ENCODE measurements at places on chromosomes 12 and 14.

- peak; percentile 69 for ATAC-seq
These were observed 39.9 kb downstream of the PPP4R3A start for GRCh38 chr14:91470216-91470615.

DNA sequence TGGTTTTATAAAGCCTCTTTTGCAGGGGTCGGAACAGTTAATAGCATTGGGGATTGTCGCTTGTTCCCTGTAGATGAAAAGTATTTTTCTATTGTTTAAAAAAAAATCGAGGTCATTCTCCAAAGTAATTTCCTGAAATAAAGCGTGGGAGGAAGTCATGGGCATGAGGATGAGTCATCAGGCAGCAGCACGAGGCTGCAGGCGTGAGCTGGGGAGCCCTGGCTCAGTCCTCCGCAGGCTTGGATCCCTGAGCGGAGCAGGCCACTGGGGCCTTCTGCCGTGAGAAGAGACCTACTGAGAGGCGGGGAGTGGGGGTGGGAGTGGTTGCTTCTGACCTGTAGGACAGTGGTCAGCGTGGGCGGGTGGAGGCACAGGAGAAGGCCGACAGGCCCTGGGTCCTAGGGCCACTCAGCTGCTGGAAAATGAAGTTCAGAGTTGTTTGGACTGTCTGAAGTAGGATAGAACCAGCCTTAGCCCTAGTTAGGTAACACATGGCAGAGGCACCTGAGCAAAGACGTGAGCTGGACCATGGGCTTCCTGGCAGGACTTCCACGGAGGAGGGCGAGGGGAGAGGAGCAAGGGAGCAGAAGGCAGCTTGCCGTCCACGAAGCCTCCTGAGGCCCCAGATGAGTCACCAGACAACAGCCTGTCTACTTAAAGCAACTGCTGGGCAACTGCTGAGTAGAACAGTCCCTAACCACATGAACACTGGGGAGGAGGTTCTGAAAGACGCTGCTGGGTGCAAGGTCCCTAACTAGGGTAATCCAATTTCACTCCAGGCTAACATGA is 21.1 kb upstream of the LGALS3 start:
- ATAC-seq = peak; percentile 95

GRCh38 chr12:124849382-124849781 is 14.3 kb downstream of the SCARB1 start:
- ATAC-seq = no peak

- no peak for ATAC-seq
These were observed 6.4 kb downstream of the GUCY2C start for GRCh38 chr12:14689996-14690395.

DNA sequence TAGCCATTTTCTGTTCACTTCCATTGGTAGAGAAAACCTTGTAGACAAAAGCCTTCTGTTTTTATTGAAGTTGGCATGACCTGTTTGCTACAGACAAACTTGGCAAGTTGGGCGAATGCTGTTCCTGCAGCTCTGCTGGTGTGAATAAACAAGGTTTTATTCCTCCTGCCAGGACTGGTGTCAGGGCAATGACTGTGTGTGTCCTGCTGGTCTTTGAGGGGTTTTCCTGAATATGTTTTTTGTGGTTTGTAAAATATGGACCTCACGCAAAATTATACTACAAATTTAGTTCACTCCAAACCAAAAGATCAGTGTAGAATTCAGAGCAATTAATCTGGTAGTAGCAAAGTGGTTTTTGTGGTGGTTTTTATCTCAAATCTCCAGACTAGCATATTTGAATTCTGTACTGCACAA is 140.8 kb downstream of the ERC1 start:
- ATAC-seq = no peak

DNA sequence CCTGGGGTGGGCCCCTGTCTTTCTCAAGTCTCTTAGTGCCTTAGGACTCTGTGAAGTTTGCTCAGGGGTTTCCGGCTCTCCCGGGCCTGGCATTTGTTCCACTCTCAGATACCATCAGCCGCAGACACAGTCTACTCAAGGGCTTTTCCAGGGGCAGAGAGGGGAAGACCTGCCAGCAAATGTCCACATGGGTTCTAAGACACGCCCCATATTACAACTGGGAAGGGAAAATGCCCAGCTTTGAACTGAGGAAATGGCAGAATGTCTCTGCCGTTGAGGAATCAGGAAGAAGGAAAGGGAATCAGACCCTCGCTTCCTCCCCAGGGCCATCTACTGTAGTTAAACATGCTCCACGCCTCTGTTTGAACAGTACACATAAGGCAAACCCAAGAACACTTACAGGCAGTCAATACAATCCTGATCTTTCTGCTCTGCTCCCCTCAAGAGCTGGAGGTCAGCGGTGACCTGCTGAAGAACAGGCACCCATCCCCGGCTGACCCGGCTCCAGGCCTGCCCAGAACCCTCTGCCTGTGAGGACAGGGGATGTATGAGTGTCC is 7.9 kb downstream of the CCDC85C start:
- no peak for ATAC-seq

DNA sequence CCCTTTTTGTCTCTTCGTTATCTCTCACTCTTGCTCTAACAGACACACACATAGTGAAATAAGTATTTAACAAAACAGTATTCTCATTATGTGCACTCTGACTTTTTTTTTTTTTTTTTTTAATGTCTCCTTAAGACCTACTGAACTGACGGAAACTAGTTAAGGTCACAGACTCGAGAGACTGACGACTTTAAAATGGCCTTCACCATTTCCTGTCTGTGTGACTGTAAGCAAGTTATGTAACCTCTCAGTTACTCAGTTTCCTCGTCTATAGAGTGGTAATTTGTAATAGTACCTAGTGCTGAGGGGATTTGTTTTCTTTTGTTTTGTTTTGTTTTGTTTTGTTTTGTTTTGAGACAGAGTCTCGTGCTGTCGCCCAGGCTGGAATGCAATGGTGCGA is 284.8 kb downstream of the FBXL14 start:
- no peak for ATAC-seq

DNA sequence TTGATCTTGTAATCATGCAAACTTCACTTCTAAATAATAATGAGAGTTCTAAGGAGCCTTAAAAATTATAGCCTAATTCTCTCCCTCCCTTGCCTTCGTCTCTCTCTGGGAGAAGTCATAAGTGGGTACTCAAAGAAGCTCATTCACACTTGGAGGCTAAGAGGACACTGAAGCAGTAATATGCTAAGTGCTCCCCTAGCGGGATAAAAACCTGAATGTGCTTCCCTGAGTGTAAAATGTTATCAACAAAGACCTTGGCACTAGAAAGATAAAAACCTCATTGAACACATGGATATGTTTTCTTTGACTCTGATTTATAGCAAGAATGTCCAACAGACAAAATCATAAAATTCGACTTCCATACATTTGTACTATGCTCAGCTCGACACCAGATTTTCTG is 337.9 kb upstream of the NOVA1 start:
- ATAC-seq = no peak
